ENCODE measurements at places on chromosomes 5 and 9.

DNA sequence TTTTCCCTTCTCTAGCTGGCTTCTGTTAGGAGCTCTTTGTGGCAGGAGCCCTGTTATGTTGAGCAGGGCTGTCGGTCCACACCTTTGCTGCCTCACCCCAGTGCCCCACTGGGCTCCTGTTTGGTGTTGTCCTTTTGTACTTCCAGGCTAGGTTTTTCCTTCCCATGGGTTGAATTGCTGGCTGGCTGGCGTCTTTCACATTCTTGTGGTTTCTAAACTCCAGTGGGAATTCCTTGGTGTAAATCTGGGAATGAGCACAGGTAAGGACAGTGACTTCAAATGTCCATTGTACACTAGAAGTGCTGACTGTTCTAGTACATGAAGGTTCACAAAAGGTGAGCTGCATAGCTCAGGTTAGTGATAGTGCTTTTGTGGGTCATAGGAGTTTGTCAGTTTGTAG, 30.4 kb downstream of the RASGRF2 start:
- DNase-seq = no peak

- DNase-seq = no peak
These were observed 322.4 kb downstream of the TMEM161B start for GRCh38 chr5:87946271-87946670.

DNA sequence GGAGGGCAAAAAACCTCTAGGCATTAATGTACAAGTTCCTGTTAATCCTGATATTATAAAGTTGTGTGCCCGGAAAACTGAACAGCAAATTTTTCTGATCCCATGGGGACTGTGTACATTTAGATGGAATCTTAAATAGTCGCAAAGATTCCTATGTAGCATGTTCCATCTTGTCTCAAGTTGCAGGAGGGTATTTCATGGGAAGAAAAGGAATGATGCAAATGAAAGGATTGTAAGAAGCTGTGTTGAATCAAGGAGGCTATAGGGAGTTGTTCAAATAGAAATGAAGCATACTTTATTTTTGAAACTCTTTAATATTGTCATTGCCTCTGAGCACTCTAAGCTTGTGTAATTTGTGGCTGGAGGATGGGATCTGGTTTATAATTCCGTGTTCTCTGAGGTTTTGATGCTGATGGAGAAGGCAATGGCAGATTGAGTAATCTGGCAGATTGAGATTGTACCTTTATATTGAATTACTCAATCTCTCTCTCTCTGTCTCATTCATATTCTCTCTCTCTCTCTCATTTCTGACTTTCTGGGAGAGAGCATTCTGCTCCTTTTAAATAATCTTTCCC, 288.5 kb downstream of the OSTF1 start:
- no peak for DNase-seq

GRCh38 chr9:91082731-91083130, 279.0 kb downstream of the AUH start:
- DNase-seq = no peak

DNA sequence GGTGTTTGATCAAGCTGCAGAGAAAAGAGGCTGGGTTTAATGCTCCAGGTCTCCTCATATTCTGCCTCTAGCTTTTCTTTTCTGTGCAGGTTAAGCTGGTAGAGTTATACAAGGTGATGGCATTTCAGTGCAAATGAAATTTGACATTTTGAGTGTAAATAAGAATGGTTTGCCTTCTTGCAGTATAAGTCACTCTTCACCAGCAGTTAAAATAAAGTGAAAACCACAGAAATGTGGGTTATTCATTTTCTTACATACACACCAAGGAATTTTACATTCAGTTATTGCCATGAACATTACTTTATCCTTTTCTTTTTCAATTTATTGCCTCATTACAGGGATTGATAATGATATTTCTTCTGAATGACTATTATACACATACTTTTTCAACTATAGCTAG, 337.5 kb upstream of the PCSK5 start:
- DNase-seq = no peak

- no peak for DNase-seq
These were observed 17.9 kb downstream of the ADGRD2 start for GRCh38 chr9:124468061-124468740.

DNA sequence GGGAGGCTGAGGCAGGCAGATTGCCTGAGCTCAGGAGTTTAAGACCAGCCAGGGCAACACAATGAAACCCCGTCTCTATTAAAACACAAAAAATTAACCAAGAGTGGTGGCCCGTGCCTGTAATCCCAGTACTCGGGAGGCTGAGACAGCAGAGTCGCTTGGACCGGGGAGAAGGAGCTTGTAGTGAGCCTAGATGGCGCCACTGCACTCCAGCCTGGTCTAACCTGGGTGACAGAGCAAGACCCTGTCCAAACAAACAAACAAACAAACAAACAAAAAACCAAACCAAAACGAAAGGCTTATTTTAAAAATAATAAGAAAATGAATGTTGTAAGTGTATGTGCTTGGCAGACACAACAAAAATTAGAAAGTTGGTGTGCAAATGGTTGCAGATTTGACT, 536.3 kb upstream of the PTPRD start:
- DNase-seq = no peak

DNA sequence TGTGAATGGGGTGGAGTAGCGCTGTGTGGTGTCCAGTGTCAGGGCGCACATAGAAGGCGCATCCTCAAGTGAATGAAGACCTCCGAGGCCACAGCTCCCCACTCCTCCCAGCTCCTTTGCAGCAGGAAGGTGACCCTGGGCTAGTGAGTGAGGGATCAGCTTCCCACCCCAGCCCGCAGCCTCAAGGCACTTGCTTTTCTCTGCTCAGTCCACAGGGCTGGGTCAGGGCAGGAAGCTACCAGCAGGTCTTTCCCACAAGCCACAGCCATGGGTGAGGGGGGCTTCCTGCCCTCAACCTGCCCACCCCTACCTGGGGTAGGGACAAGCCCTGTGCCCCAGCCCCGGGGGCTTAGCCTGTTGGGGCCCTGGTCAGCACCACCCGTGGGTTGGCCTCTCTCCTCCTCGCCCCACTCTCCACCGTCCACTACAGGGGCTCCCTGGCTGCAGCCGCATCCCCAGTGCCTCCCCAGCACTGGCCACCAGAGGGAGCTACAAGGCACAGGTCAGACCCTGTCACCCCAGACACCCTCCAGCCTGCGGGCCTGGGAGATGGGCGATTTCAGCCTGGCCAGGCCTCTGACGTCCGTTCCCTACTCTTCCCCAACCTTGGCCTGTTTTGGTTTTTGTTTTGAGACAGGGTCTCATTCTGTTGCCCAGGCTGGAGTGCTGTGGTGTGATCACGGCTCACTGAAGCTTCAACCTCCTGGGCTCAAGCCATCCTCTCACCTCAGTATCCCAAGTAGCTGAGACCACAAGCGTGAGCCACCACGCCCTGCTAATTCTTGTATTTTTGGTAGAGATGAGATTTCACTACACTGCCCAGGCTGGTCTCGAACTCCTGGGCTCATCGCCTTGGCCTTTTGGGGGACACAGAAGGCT, 1.3 kb upstream of the ABCA2 start:
- DNase-seq = peak; percentile 68

GRCh38 chr9:24479361-24480059, 66.2 kb downstream of the IZUMO3 start:
- no peak for DNase-seq

- DNase-seq = no peak
These were observed 231.7 kb downstream of the CTNND2 start for GRCh38 chr5:11672385-11673085.

DNA sequence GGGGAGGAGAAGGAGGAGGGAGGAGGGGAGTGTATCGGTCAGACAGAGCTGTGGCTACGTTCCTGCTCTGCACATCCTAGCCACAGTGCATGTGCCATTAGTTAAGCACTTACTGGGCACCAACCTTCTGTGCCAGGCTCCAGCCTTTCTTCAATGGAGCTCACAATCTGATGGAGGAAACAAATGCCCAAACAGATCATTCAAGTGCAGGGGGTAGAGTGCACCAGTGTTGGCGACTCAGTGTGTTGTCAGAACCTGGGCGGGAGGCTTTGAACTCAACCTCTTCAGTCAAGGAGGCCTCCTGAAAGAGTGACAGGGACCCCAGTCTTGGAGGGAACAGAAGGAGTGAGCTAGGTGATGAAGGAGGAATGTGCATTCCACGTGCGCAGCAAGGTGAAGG, 51.9 kb upstream of the SHB start:
- DNase-seq = no peak

DNA sequence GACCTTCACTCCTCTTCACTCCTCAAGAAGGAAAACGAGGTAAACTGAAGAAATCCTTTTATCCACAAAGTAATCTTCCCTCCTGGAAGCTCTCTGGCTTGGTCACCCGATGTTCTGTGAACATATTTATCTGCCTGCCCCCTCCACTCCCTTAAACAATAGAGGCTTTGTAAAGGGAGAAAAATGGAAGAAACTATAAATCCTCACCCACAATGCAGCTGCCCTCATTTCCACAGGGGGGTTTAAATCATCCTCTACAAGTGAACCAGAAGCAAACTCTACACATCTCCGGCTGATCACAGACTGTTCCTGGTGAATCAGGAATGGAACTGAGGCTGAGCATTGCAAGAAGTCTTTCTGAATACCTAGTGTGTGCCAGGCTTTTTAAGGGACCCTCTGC, 7.2 kb downstream of the INSYN2B start:
- no peak for DNase-seq

Measured in CD4-positive, alpha-beta T cell treated with Interleukin-15 for 4 hours (primary cell).